ENCODE measurements at places on chromosomes 6 and 20.

GRCh38 chr6:28910901-28911690, 12.7 kb downstream of the TRIM27 start:
- no peak for DNase-seq

- no peak for DNase-seq
Observed at GRCh38 chr6:29603930-29604329, 19.0 kb downstream of the OR2H2 start.

GRCh38 chr6:50850223-50851048, 31.8 kb downstream of the TFAP2B start:
- no peak for DNase-seq

DNA sequence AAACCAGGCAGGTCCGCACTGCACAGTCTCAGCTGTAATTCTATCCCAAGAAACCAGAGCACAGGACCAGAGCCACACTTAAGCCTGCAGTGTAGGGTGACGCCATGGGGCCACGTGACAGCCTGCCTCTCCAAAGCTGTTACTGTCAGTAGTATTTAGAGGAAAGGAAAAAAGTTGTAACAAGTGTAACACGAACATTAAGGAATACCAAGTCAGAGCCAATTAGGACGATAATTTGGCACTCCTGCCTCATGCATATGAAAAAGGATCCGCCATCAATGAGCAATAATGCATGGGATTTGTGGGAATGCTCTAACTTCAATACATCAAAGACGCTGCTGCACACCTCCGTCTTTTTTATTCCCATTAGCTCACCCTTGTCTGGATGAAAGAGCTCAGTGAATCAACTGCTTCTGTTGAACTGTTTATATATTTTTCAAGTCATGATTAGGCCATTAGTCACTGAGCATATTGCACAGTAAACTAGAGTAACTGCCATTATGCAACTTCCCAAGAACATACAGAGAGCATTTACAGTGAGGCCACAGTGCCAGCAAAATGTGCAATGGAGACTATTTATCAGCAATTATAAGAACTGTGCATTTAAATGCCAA, 79.9 kb downstream of the ATXN1 start:
- no peak for DNase-seq

DNA sequence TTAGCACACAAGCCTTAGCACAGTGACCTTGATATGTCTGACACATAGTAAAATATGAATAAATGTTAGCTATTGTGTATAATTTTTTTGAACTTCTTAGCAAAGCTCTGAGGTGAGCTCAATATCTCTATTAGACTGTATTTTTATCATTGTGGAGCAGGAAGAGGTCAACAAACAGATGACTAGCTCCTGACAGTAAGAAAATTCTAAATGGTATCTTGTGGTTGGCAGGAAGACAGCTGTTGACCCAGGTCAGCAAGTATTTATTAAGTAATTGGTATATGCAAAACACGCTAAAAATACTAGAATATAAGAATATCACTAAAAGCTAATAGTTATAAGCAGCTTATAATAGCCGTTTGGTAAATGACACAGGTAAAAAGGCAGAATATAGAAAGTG, 77.5 kb upstream of the MARCKS start:
- no peak for DNase-seq

- DNase-seq, result peak; percentile 96
Observed at GRCh38 chr20:32474967-32475811, 109.9 kb downstream of the NOL4L start.

DNA sequence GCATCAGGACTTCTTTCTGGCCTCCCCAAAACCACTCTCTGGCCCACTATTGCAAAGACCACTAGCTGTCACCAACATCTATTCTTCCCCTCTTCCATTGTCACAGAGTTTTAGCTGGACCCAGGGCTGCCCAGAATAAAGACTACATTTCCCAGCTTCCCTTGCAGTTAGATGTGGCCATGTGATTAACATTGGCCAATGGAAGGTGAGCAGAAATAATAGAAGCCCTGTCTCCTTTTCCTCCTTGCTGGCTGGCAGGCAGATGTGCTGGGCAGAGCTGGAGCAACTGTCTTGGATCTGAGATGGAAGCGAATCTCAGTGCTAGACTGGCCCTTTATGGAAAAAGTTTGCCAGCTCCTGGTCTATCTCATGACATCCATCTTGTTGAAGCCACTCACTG, 97.0 kb downstream of the KCNB1 start:
- no peak for DNase-seq

All from colonic mucosa (tissue), 4 donors.